ENCODE measurements at places on chromosomes 3 and 15.

DNA sequence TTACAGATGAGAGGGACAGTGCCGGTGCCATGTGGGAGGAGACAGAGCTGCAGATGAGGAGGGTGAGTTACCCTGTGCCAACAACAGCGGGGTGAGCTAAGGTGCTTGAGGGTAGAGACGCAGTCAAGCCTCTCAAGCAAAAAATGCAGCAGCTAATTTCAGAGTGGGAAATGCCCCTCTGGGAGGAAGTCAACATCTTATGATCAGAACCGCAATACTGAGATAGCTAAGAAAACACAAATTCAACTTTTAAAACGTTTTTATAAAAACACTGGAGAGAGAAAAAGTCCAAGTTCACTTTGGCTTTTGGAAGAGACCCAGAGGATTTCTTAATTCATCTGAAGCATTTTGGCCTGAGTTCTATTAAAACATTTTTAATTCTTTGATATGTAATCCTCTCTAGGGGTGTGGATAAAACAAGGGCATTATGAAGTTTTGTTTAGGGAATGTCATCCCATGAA, 319.2 kb downstream of the SLC9A9 start:
- no peak for DNase-seq

DNA sequence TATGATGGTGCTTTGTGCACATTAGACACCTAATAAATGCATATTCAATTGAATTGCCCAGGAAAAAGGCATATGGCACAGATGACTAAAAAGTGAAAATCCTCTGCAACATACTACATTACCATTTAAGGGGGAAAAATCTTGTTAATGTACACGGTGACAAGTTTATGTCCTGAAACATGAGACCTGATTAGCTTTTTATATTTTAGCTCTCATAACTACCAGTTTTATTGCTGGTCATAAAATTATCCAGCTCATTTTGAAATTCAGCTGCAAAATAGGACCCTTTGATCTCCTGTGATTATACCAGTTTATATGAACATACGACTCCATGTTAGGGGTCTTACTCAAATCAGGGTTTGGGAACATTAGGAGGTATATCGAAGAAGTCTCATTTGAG, 684.6 kb upstream of the CCDC54 start:
- no peak for DNase-seq

DNA sequence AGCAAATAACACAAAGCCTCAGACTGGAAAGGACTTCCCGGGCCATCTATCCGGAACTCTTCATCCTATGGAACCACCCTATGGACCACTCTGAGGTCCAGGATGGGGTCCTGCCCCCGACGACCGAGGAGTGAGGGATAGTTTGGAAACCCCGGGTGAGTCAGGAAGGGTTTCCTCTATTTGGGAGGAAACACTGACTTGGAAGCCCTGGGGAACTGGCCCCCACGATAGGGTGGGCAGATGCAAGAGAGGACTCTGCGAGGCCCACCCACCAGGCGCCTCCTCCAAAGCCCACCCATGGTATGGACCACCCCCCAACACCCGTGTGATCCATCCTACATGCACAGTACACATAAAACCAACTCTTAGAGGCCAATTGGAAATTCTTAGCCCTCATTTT, 69.4 kb downstream of the CPN2 start:
- no peak for DNase-seq

DNA sequence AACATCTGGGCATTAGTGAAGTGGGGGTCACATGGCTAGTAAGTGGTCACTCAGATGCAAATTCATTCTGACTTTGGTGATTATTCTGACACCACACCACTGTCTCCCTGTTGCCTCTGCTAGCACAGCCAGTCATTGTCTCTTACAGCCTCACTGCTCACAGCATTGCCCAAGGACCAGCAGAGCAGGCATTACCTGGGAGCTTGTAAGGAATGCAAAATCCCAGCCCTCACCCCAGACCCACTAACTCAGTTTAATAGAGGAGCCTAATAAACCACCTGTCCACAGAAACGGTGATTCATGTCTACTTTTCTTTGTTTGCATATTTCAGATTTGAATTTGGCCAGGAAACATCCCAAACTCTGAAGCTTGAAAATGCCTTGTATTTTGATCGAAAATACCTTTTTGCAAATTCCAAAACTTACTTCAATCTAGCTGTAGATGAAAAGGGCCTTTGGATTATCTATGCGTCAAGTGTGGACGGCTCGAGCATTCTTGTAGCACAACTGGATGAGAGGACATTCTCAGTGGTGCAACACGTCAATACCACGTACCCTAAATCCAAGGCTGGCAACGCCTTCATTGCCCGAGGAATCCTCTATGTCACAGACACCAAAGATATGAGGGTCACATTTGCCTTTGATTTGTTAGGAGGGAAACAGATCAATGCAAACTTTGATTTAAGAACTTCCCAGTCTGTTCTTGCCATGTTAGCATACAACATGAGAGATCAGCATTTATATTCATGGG, 62.7 kb downstream of the GLDN start:
- no peak for DNase-seq

GRCh38 chr15:85624291-85624801, 170.4 kb downstream of the KLHL25 start:
- no peak for DNase-seq

- DNase-seq: no peak
Measured at GRCh38 chr3:127853681-127854080, 31.4 kb upstream of the MGLL start.

GRCh38 chr3:40913641-40914040, 285.7 kb upstream of the CTNNB1 start:
- no peak for DNase-seq

GRCh38 chr15:60616147-60616546, 137.2 kb upstream of the ICE2 start:
- no peak for DNase-seq

DNA sequence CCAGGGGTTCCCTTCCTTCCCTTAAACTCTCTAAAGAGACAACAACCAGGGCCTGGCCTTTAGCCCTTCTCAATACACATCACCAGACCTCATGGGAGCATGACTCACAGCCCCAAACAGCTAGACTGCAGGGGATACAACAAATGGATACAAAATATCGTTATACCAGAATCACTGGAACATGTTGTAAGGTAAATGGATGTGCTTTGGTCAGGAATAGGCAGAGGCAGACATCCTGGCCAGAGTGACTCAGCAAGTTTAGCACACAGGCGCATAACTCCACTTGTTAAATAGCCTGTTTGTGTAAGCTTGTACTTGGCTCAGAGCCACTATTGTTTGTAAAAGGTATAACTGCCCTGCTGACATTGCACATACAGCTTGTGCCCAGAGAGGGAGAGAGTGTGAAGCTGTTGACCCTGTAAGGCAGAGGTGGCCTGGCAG, 18.3 kb downstream of the TMED3 start:
- DNase-seq: no peak

- no peak for DNase-seq
Measured at GRCh38 chr15:31345606-31346366, 19.2 kb downstream of the KLF13 start.

DNA sequence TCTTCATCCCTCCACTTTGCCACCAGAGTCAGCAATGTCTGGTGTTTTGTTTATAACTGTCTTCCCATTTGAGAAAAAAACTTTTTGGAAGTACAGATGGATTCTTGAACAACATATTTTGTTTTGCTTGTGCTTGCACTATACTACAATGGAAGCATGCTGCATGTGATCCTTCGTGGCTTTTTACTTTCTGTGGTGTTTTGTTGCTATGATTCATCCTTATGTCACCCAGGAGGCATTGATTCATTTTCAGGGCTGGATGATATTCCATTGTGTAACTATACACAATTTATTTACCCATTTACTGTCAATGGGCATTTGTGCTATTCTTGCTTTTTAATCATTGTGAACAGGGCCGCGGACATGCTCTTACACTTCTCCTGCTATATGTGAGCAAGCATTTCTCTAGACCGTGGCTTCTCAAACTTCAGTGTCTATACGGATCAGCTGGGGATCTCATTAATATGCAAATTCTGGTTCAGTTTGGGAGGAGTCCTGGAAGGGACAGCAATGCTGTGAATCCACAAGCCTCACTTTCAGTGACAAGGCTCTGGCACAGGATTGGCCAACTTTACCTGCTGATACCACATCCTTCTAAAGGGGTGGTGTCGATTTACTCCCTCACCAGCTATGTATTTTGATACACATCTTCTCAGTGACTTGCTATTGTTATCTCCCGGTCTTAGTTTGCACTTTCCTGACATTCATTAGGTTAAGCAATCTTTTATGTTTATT, 65.9 kb downstream of the POLR2M start:
- DNase-seq: no peak

- no peak for DNase-seq
Measured at GRCh38 chr3:134496471-134497071, 10.7 kb downstream of the CEP63 start.

DNA sequence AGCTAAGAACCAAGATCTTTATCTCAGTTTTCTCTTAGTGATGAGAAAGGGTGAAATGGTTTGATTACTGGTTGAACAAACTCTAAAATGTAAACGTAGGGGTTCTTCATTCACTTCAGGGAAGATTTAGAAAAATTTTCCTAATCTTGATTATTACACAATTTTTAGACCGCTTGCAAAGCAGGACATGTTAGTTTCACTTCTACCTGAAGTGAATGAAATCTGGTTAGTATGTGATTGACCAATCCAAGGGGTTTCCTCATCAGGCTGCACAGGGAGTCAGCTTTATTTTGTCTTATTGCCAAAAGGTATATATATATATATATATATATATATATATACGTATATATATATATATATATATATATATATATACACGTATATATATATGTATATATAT, 740.4 kb downstream of the TUSC7 start:
- no peak for DNase-seq

DNA sequence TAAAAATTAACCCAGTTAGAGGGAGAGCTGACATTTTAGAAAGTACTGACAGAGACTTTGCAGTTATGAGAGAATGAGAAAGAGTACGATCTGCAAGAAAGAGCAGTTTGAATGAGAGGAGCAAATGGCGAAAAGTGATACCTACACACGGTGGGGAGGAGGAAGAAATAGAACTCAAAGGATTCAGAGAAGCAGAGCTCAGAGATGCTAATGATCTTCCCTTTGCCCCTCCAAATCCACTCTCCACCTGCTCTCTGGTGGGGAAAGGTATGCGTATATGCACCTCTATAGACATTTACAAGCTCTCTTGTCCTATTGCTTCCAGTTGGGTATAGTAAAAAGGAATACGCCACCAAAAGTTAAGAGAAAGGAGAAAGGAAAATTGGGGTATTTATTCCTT, 123.3 kb upstream of the TTC14 start:
- DNase-seq: no peak

DNA sequence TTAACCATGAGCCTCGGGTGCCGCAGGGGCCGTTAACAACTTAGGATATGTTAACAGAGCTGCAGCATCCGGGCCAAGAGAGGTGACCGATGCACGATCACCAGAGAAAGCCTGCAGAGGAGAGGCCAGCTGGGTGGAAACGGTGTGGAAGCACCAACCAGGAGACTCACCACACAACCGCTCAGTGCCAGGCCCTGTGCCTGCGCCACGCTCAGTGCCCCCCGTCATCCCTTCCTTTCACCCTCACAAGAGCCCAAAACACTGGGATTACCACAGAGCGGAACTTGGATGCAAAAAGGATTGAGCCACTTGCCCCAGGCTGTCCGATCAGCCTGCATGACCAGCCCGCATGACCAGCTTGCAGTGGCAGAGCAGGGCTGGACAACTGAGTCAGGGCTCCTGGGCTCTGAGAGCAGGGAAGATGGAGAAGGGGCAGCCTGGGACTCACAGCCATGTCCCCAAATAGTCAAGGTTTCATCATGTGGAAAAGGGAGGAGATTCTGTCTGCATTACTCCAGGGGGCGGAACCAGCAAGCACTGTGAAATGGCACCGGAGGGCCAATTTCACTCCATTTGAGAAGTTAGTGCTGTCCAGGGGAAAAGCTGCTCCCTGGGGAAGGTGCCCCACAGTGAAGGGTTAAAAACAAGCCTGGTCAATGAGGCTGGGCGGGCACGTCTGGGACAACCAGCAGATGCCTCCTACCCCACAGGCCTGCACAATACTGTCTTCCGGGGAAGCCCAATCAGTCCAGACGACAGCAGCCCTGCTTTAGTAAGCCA, 156.8 kb downstream of the ATP10A start:
- no peak for DNase-seq

DNA sequence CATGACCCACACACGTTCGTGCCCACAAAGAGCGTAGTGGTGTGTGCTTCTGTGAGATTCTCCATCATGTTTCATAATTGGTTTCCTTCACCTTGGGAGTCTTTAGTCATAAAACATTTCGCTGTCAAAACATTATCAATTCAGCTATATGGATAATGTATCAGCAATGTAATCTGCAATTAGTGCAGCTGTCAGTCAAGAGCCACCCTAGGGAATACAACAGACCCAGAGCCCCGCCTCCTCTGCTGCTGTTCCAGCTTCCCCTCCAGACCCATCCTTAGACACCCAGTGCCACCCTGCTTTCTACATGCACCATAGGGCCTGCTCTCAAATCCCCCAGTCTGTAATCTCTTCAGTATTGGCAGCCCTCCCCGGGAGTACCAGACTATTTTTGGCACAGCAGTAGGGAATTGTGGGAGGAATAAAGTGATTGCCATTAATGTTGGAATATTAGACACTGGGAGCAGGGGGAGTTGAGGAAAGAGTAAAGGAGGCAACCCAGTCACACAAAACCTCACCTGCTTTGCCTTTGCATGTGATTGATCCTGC, 31.5 kb upstream of the C3orf80 start:
- DNase-seq: no peak

- no peak for DNase-seq
Measured at GRCh38 chr3:34053626-34054025, 255.2 kb downstream of the PDCD6IP start.

DNA sequence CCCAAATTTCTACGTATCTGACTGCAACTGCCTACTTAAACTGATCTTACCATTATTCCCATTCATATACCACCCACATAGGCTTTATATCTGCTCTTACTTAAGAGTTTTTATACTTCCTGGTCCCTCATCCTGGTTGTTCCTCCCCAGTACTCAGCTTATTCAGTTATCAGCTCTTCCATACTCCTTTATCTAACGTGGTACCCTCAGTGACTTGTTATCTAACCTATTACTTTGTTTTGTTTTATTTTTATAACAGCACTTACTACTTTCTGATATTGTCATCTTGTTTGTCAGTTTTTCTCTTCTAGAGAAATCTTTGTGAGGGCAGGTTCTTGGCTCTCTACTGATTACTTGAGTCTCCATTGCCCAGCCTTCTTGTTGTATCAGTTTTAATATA, 100.6 kb downstream of the ZNF609 start:
- no peak for DNase-seq

DNA sequence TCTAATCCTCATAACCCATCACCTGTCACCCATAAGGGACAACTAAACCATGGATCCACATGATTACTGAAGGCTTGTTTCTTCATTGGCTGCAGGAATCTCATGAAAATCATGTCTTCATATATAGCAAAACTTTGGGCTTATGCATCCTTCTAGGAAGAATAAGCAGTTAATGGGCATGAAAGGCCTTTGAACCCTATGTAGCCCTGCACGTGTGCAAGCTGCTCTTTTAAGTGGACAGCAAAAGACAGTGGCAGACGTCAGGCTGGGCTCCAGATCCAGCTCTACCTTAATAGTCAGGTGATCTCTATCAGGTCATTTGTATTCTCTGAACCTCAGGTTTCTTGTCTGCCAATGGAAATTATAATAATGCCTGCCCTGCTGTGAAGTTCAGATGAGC, 18.9 kb downstream of the CYP19A1 start:
- DNase-seq: no peak

All from head of caudate nucleus (tissue), 42 donors.